ENCODE measurements at places on chromosomes 1 and 21. TPM values are rescaled to one million over a fixed set of nuclear protein-coding genes. Genes with fewer than 3 reads are reported as not detected.

The MCOLN2 gene
- 0.34 TPM for polyA plus RNA-seq

The IFI44L gene
- 1.7 TPM for polyA plus RNA-seq

The MFSD2A gene
- polyA plus RNA-seq: 0.87 TPM

The GPR25 gene
- polyA plus RNA-seq: not detected

The SPATA45 gene
- not detected for polyA plus RNA-seq

The HLX gene
- 25.7 TPM for polyA plus RNA-seq

The THRAP3 gene
- 111 TPM for polyA plus RNA-seq

The KIF21B gene
- polyA plus RNA-seq: 1.1 TPM

The ZFP69 gene
- polyA plus RNA-seq: 4.6 TPM

The FCGR2B gene
- 0.12 TPM for polyA plus RNA-seq

Data from muscle of leg (tissue), 16 donors.